ENCODE measurements at places on chromosomes 6 and 20.

- DNase-seq, result no peak
Observed at GRCh38 chr6:96789871-96790270, 47.4 kb downstream of the GPR63 start.

DNA sequence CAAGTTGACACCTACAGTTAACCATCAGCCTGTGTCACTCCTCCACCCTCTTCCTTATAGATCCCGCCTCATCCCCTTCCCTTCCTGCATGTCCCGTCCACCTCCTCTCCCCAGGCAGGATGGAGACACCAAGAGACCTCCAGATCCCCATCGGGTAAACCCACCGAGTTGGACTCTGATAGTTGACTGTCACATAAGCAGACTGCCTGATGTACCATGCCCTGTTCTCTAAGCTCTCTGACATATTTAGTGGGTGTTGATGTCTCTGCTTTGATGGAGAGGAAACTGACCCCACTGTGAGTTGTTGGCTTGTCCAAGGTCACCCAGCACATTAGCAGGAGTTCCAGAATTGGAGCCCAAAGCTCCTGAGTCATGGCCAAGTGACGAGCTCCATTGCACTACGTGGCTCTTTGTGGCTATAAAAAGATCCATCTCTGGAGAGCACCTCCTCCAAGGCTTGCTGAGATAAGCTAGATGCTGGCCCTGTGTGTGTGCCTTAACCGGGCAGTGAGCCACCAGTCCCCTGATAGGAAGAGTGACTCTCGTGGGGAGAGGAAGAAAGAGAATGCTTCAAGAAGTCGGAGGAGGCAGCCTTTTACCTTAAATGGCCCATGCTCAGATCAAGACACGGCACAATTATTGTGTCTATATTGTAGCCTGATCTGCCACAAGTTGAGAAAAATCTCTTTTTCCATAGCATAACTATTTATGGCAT lies 236.0 kb upstream of the ECI2 start:
- DNase-seq, result no peak

DNA sequence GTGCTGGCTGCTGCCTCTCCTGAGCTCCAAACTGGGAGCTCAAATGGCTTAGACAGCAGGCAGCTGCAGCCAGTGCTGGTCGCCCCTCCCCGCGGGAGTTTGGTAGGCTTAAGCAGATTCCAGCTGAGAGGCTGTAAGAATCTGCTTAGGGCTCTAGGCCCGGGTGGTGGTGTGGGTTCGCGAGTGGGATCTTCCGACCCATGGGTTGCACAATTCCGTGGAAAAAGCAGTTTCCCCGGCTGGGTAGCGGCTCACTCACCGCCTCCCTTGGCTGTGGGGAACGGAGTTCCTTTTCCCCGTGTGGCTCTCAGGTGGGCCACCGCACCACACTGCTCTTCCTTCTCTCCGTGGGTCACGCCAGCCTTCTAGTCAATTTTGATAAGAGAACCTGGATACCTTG lies 232.5 kb downstream of the PKHD1 start:
- no peak for DNase-seq

GRCh38 chr6:97591955-97592354 lies 308.9 kb upstream of the MMS22L start:
- DNase-seq, result peak; percentile 84

- no peak for DNase-seq
Observed at GRCh38 chr6:110233770-110234374, 53.6 kb downstream of the CDC40 start.

GRCh38 chr6:130037207-130037811 lies 18.9 kb downstream of the L3MBTL3 start:
- peak; percentile 27 for DNase-seq

GRCh38 chr20:1535420-1536175 lies 21.9 kb downstream of the SIRPD start:
- DNase-seq, result no peak

DNA sequence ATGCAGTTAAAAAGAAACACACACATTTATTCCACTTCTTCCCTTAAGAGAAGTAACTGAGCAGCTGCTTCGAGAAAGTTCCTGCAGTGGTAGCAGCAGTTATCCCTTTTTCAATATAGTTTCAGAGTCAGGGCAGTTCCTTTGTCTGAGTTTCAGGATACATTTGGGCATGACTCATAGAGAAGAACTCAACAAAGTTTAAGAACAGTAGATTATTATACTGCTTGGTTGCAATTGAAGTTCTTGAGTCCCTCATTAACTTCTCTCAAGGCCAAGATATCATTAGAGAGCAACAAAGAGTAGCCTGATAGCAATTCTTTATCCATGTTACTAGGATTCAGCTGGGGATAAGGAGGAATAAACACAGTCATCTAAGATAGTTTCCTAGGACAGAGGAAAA lies 54.4 kb downstream of the TPD52L1 start:
- no peak for DNase-seq

- no peak for DNase-seq
Observed at GRCh38 chr6:5570641-5571040, 309.3 kb downstream of the FARS2 start.

DNA sequence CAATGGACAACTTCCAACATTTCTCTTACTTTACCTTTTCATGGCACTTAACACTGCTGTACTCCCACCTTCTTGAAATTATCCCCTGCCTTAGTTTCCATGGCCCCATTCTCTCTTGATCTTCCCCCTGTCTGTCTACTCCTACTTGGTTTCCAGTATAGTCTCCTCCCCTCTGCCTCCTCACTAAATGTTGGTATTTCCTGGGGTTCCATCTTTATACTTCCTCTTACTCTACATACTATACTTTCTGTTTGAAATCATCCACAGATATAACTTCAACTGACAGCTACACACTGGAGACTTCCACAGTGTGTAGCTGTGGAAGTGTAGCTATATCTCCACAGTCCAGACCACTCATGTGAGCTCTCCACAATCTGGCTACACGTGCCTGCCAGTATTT lies 13.5 kb downstream of the ZHX3 start:
- DNase-seq, result no peak

GRCh38 chr20:49542514-49542991 lies 25.4 kb downstream of the PTGIS start:
- no peak for DNase-seq

GRCh38 chr20:39850821-39851330 lies 838.2 kb downstream of the MAFB start:
- DNase-seq, result no peak

GRCh38 chr20:45792317-45793118 lies 764 bp downstream of the DNTTIP1 start:
- DNase-seq, result no peak

- peak; percentile 95 for DNase-seq
Observed at GRCh38 chr6:10954590-10955010, 67.7 kb downstream of the SYCP2L start.

GRCh38 chr6:15715060-15715459 lies 52.2 kb upstream of the DTNBP1 start:
- no peak for DNase-seq

- DNase-seq, result no peak
Observed at GRCh38 chr20:38791940-38792339, 13.6 kb upstream of the PPP1R16B start.

GRCh38 chr6:26159357-26160273 lies 72.4 kb downstream of the HFE start:
- DNase-seq, result peak; percentile 52

- no peak for DNase-seq
Observed at GRCh38 chr6:92559003-92559402, 860.4 kb downstream of the EPHA7 start.

- DNase-seq, result no peak
Observed at GRCh38 chr20:860891-861290, 27.4 kb downstream of the FAM110A start.

GRCh38 chr6:85285114-85285513 lies 164.8 kb upstream of the NT5E start:
- no peak for DNase-seq

DNA sequence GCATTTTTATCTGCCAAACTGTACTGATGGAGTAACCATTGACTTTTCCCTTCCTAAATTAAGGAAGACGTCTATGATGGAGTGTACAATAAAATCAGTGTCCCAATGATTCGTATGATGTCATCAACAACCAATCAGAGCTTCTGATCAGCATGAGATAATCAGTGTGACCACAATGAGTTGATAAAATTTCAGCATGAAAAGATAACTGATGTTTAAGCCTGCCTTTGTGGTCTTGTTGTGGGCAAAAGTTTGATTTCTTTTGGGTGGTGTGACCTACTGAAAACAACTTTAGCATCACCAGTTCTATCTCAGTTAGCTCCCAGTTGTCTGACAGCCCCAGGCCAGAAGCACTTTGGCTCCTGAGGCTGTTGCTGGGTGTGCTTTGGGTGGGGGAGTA lies 3.3 kb downstream of the PCIF1 start:
- no peak for DNase-seq

GRCh38 chr6:20192625-20193024 lies 19.6 kb downstream of the MBOAT1 start:
- DNase-seq, result no peak

DNA sequence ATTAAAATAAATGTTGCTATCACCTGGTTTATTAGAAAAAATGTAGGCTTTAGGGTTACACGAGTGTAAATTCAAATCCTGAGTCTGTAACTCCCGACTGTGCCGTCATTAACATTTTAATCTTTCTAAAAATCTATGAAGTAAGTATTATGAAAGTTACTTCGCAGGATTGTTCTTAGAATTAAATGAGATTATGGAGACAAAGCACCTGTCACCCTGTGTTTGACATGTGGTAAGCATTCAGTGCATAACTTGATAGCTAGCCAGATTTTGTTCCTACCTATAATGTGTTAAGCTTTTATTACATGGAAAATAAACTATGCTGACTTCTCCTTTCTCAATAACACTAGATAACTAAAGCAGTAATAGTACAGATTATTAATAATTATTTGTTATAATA lies 429.7 kb upstream of the MMS22L start:
- no peak for DNase-seq

DNA sequence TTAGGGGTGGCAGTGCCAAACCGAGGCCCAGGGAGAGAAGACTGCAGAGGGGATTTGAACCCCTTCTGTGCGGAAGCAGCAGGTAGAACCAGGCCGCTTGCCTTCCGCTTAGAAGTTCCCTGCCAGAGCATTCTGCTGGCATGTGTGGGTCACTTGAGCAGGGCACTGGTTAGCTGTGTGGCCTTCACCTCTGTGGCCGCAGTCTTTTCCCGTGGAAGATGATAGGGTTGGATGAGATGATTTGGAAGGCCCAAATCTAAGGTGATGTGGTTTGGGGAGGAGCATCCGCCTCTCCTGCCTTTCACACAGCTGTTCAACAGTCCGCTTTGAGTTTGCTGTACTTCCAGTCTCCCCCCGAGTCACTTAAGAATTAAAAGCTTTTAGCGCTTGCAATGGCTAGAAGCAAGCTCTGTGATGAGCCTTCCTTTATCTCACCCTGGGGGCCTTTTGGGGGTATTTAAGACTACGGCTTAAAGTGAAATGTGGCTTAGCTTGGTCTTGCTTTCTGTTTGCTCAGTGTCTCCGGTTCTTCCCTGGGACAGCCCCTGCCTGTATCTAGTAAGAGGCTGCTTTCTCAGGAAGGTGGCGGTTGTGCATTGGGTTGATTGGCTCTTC lies 743 bp downstream of the CMTR1 start:
- peak; percentile 10 for DNase-seq

DNA sequence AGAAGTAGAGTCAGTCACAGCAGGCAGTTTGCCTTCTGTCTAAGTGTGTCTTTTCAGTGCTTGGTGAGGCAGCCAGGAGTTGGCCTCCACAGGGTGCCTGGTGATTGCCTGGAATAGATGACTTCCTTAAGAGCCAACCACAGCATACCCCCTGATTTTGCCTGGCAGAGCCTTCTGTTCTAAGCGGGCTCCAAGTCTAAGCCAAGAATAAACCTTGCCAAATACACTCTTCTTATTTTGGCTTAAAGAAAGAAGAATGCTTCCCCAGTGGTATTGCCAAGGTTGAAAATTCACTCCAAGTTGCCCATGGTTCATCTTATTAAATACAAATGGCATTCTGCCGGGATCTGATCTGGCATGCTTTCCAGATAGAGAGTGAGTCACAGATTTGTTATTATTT lies 1424.8 kb upstream of the EYS start:
- DNase-seq, result no peak

DNA sequence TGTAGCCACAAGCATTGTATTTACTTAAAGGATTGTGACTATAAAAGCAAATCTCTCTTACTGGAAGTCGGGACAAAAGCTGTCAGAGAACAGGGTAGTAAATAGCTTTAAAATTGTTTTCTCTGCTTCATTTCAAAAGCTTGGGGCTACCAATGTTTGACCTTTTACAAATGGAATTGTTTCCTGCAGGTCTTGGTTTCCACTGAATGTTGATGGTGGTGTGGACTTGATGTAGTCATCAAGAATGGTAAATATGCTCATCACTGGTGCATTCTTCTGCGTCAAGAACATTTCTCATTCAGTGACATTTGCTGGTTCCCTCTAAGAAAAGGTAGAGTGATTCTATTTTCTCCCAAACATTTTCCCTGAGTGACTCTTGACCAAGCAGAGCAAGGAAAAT lies 435.4 kb upstream of the KHDRBS2 start:
- DNase-seq, result no peak

DNA sequence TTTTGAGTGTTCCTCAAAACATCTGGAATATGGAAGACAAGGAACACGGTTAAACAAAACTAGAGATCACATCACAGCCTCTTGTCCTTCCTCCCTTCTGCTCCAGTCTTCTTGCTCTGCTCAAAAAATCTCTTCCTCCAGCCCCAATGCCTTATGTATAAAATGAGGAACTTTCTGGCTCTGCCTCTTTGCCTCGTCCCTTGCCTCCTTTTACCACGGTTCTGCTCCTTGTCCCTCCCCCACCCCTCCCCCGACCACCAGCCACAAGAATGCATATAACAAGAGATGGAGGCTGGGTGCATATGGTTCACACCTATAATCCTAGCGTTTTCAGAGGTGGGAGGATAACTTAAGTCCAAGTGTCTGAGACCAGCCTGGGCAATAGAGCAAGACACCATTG lies 43.6 kb downstream of the PLAGL2 start:
- DNase-seq, result no peak

DNA sequence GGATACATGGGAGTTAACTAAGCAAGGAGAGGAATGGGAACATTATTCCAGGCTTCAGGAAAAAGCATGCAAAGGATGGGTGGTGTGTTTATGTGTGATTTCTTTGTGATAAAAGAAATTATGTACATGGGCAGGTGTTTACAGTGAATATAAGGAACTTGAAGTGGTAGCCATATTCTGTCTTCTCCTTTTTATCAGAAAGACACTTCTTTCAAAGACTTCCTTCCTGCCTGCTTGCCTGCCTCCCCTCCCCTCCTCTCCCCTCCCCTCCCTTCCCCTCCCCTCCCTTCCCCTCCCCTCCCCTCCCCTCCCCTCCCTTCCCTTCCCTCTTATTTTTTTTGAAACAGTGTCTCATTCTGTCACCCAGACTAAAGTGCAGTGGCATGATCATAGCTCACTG lies 14.4 kb downstream of the CYB5R4 start:
- DNase-seq, result no peak

DNA sequence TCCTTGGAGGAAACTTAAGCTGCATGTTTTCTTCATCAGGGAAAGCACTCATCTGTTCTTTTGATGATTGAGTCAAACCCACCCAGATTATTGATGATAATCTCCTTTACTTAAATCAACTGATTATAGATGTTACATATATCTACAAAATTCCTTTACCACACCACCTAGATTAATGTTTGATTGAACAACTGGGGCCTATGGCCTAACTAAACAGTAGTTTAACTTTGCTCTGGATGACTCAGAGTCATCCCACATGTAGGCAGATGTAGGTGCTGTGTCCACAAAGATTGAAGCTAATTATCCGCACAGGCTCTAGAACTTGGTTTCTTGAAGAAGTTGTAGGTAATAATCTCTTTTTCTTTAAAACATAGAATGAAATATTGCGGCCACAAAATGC lies 42.2 kb downstream of the PKIB start:
- no peak for DNase-seq

All from GM23338 (cell line).